NCI-H1694 (cell line): ENCODE measurements at places on chromosomes 4 and X.
A peak's percentile ranks its signal among the peaks of the same experiment; 100 is the strongest.

DNA sequence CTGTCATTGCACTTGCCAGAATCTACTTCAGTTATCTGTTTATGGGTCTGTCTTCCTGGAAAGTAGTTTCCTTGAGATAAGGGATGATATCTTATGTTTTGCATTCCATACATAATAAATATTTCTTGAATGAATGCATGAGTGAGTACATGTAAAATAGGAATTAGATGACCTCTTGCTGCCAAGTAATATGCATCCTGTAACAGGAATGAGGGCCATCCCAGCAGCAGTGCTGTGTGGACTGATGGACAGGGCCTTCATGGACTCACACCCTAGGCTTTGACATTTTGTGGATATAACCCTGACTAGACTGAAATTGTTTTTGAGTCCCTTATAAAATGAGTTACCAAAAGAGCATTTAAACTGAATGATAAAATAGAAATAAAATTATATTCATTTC is 77.2 kb upstream of the NEIL3 start:
- no peak for DNase-seq

DNA sequence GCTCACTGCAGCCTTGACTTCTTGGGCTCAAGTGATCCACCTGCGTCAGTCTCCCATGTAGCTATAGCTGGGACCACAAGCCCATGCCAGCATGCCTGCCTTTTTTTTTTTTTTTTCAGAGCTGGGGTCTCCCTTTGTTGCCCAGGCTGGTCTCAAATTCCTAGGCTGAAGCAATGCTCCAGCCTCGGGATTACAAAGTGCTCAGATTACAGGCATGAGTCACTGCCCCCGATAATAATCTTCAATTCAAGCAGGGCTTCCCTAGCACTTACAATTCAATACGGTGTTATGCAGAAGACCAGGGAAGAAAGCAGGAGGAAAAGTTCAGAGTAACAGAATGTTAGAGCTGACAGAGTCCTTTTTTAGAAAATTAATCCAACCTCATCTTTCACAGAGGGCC is 26.1 kb downstream of the OTOP1 start:
- DNase-seq: no peak

GRCh38 chrX:114626323-114626722 is 42.4 kb downstream of the HTR2C start:
- no peak for DNase-seq

DNA sequence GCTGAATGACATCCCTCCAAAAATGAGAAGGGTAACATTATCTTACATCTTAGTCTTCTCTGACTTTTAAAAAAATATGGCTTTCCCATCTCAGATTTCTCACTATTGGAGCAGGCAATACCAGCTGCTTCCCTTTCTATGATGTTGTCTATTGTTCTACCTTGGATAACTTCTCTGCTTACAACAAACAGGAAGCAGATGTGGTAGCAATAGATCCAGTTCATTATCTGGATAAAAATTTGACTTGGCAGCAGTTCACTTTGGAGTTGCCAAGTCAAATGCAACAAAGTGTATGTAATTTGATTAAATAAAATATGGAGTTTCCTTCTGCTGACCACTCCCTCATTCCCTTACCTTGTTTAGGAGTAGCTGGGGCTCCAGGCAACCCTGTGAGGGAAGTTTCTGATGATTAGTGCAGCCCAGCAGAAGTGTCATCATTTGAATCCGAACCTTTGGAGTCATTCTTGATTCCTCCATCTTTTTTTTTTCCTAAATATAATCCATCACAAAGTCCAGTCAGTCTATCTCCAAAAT is 72.0 kb upstream of the GPRIN3 start:
- DNase-seq: peak; percentile 55

GRCh38 chr4:77125961-77126360 is 31.0 kb upstream of the CCNG2 start:
- DNase-seq: no peak

GRCh38 chr4:18321956-18322530 is 300.5 kb upstream of the LCORL start:
- DNase-seq: no peak

GRCh38 chr4:139044291-139044690 is 28.7 kb downstream of the NOCT start:
- no peak for DNase-seq

DNA sequence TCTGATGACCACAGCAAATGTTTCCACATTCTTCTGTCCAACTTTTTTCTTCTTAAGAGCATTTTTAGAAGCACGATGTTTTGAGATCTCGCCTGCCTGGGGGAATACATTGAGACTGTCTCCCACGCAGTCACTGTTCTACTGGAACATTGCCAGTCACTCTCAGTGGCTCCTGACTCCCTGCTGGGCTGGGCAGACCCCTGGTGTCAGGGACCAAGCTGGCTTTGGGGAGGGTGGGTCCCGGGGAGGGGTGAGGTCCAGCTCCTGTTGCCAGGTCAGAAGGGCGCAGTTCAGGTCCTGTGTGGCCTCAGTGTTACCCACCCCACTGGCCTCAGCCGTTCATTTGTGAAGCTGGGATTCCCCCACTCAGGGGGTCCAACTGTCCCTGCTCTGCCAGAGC is 18.9 kb upstream of the ABLIM2 start:
- no peak for DNase-seq

DNA sequence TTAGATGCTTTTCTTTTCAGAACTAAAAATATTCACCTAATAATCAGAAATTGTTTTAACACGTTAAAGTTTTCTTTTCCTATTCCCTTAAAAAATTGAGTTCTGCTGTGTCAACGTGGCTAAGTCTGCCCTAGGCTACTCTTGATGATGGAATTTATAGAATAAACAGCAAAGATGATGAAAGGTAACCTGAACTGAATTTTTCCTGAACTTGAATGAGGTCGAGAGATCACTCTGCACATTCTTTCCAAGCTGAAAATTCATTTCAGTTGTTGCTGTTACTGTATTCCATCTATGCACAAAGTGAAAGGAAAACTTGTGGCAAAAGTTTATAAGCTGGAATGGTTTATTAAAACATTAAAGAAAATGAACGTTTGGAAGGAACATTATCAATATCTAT is 245.9 kb upstream of the GIMD1 start:
- DNase-seq: no peak

DNA sequence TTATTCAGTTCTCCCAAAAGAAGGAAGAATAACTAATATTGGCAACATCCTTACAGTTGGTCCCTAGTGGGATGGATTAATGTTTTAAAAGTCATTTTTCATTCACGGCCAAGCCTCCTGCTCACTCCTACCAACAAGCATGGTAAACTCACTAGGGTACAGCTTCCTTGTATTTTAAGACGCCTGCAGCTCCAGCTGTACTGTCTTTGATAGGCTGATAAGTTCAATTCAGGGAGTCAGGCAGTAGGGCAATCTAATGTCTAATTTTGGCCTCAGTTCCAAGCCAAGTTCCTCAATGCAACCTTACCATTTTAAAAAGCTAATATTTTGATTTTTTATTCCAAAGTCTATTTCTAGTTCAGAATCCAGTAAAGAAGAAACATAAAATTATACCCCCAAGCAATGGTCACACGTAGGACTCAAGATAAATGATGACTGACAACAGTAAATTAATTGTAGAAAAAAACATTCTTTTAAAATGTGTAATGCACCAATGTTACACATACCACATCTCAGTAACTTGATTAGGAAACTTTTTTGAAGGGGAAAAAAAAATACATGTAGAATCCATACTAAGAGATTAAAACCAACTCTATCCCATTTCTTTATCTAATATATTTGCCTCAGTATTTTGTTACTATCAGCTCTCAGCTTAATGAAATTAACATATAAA is 9.3 kb downstream of the LCORL start:
- DNase-seq: no peak

DNA sequence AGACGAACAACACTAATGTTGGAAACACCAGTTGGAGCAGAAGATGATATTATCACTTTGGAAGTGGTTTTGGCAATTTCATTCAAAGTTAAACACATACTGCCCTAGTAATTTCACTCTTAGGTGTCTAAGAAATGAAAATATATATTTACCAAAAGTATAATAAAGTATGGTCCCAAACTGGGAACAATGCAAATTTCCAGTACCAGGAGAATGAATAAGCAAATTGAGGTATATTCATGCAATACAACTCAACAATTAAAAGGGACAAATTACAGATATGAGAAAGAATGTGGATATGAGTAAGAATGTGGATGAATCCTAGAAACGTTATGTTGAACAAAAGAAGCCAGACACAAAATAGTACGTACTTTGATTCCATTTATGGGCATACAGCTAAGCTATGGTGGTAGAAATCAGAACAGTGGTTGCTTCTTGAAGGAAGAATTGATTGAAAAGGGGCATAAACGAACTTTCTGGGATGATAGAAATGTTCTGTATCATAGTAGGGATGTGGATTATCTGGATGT is 10.0 kb downstream of the ELMOD2 start:
- no peak for DNase-seq

DNA sequence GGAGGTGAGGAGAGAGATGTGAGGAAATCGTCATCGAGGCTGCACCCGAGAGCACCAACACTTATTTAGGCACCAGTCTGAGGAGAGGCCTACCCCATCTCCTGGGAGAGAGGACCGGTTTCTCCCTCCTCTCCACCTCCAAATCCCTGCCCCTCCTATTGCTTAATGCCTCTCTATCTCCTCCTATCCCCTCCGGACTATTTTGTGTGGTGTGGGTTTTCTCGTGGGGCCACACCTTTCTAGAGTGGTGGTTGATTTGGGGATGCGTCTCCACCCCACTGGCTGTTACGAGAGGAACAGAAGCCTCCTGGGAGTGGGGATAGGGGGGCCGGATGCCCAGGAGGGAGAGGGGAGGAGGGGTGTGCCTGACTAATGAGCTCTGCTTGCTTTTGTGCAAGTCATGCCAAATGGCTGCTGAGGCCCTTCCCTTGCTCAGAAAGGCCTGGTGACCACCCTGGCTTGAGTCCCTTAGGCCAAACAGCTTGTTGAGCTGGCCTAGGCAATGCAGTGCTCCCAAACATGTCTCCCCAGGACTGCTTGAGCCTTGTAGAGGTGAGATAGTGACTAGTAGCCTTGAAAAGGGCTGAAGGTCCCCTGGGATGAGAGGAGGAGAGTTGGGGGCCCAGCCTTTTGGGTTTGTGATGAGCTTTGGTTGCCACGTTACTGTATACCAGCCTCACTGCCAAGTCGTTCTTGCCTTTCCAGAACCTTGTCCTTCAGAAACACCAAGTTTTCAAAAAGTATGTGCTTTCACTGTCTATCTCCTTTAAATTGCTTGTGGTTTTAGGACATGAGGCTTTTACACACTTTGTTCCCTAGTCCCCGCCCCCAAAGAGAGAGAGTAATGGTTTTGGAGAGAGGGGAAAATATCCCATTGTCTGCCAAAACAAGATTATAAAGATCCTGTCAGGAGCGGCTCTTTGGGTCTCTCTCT is 1.2 kb downstream of the MSN start:
- peak; percentile 45 for DNase-seq

DNA sequence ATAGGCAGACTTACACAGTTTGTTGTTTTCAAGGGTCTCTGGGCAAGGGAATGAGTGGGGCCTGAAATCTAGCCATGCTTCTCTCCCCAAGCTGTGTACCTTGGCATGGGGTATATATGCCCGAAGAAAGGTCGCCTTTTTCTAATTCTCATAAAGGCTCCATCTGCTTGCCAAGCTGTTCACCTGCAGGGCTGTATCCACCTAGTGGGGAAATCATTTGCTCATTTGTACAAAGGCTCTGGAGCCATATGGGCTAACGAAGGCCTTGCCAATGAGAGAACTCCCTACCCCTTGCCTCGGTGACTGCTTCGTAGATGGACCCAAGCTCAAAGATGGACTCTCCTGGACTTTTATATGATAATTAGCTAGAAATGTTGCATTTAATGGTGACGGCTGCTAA is 1097.0 kb downstream of the PDHA2 start:
- no peak for DNase-seq

DNA sequence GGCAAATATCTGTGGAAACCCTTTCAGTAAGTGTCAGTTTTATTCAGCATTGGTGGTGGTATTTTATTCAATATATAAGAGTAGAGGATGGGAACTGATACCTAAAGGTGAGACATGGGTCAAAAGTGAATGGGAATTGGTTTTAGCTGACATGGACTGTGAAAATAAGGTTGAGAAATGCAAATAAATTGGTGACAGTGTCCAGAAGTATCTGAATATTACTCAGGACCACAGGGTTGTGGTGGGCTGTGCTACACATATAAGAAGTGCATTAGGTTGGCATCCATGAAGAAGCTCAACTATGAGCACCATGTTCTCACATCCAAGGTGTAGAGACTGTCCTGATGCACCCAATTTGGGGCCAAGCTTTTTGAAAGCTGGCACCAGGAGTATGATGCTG is 45.0 kb downstream of the ETDC start:
- DNase-seq: no peak

DNA sequence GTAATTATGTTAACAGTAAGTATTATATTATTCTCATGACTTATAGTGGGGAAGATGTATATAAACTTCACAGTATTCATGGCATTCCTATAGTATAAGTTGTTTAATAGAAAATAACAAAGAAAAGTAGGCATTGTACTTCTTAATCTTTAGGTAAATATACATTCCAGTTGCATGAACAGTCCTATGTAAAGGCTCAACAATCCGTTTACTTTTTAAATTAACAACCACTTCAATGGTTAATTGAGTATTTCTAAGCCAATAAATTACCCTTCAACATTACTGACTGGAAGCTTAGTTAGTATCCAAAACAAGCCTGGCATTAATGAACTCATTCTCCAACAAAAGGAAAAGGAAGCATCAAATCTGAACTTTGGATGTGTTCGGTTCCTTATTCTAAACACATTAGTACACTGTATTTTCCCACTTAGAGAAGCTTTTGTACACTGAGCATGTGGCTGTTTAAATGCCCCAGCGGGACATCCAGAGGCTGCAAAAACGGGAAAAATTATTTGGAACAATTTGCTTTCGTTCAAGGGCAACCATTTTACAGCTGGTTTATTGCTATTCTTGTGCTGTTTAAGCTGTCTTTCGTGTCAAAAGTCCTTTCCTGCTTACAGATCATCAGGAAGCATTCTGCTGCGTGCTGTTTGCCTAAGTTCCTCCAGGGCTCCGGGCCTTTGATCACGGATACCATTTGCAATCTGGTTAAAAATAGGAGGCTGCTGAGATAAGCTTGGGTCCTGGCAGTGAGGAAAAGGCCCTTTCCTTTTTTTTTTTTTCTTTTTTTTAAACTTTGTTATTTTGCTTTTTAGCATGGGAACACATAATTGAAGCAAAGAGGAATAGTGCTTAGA is 460.3 kb downstream of the SPRY1 start:
- DNase-seq: no peak

DNA sequence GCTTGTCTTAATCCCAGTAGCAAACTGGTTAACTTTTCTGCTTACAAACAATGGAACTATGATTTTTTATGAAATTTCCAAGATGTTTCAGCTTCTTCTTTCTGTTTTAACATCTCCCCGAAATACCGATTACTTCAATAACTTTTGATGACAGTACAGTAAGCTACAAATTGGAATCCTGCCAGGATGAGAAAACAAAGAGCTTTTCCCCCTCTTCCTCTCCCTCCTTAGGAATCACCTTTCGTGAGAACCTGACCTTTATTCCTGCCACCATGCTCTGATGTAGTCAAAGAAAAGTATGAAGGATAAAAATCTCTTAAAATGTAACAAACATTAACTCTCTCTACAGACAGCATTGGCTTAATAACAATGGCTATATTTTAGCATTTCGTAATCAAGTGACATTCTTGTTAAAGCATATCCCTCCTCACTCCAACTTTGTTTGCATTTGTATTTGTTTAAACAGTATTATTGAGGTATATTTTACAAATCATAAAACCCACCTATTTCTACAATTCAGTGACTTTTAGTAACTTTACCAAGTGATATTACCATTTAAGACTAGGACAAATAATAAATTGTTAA is 148.7 kb upstream of the NAP1L5 start:
- no peak for DNase-seq
